ENCODE measurements at places on chromosomes 2 and 18. TPM values are rescaled to one million over a fixed set of nuclear protein-coding genes. Genes with fewer than 3 reads are reported as not detected.

- no peaks in the 10 kb centered on the region for H3K4me1 ChIP-seq
- no peak overlapping the region for H3K27ac ChIP-seq
- H3K27me3 ChIP-seq, result no peaks in the 10 kb centered on the region
- no peak for DNase-seq
These were observed 298.7 kb upstream of the ACVR2A start for GRCh38 chr2:147546109-147546508.

GRCh38 chr2:42266236-42266635 is 94.8 kb downstream of the COX7A2L start:
- H3K4me3 ChIP-seq, result no peak overlapping the region
- no peaks in the 10 kb centered on the region for H3K4me1 ChIP-seq
- H3K27ac ChIP-seq, result no peak overlapping the region
- no peaks in the 10 kb centered on the region for H3K36me3 ChIP-seq

DNA sequence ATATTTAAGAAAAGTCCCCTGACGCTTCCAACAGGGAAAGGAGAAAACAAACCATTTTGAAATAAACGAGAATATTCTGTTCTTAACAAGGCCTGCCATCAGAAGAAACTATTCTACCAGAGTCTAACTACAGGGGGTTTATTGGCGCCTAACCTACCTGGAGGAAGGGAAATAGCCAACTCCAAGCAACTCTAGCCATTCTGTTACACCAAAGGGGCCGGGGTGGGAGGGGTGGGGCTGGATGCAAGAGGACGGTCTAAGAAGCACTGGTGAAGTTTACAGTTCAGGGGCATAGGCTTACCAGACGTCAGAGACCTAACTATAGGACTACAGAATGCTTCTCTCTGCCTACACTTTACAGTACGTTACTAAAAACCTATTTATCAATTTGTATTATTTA is 60.5 kb upstream of the GALNT5 start:
- H3K27me3 ChIP-seq, result no peaks in the 10 kb centered on the region
- no peak for DNase-seq
- no peaks in the 10 kb centered on the region for H3K4me1 ChIP-seq
- H3K36me3 ChIP-seq, result no peaks in the 10 kb centered on the region

GRCh38 chr2:235606004-235606715 is 112.3 kb downstream of the AGAP1 start:
- no peaks in the 10 kb centered on the region for H3K36me3 ChIP-seq
- no peak overlapping the region for H3K27ac ChIP-seq
- H3K27me3 ChIP-seq, result no peaks in the 10 kb centered on the region
- H3K4me1 ChIP-seq, result no peaks in the 10 kb centered on the region
- no peak overlapping the region for H3K4me3 ChIP-seq
- DNase-seq, result no peak

DNA sequence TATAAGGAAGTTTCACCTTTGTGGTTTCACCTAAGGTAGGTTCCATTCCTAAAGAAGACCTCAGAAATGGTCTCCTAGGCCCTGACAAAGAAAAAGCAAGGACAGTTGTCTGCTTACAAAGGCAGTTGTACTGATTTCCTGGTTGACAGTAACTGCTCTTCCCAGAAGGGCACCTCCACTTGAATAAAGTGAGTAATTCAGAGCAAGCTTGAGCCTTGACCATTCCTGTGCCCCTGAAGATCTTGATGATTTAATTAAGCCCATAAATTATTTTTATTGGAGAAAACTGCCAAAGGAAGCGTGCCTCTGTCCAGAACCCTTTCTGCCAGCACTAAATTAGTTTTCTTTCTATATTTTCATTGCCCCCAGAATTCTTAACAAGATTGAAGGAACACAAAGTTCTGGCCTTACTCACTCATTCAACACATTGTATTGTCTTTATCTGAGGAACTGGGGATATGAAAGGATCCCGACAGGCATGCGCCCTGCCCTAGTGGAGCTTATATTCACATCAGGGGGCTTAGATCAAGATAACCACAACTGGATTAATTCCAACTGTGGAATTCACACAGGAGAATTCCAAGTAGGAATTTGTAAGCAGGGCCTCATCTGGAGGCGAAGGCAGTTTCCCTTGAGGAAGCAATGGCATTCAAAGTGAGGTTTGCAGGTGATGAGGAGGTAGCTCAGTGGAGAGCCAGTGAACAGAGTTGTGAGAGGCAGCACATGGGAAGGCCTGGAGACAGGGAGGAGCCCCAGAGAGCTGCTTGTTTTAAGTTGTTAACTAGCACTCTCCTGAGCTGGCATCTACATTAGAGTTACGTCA is 21.2 kb downstream of the PTRHD1 start:
- no peak overlapping the region for H3K27ac ChIP-seq
- no peaks in the 10 kb centered on the region for H3K27me3 ChIP-seq
- H3K4me3 ChIP-seq, result no peak overlapping the region
- DNase-seq, result no peak

DNA sequence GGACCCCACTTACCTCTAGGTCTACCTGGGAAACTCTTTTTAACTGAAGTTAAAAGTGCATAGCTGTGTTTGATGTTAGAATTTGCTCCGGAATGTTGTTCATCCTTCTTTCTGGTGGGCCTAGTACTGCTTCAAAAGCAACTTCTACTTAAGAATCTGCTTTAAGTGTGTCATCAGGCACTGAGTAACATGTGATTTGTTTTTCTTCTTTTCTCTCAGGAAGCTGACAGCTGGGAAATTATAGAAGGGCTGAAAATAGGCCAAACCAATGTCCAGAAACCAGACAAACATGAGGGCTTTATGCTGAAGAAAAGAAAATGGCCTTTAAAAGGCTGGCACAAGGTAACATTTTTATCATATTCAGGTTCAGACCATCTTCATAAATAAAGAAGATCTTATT is 122.9 kb downstream of the PRKRA start:
- no peak overlapping the region for H3K4me3 ChIP-seq
- H3K36me3 ChIP-seq, result no peaks in the 10 kb centered on the region
- H3K27ac ChIP-seq, result no peak overlapping the region
- no peaks in the 10 kb centered on the region for H3K27me3 ChIP-seq

- H3K27ac ChIP-seq, result no peak overlapping the region
- H3K27me3 ChIP-seq, result no peaks in the 10 kb centered on the region
These were observed 39.4 kb downstream of the HOXD1 start for GRCh38 chr2:176227874-176228273.

Gene VWA3B
- total RNA-seq, result 1.0 TPM

GRCh38 chr2:32430804-32431203 is 74.0 kb downstream of the BIRC6 start:
- H3K27me3 ChIP-seq, result no peaks in the 10 kb centered on the region
- H3K27ac ChIP-seq, result no peak overlapping the region
- no peak overlapping the region for H3K4me3 ChIP-seq
- no peaks in the 10 kb centered on the region for H3K36me3 ChIP-seq

DNA sequence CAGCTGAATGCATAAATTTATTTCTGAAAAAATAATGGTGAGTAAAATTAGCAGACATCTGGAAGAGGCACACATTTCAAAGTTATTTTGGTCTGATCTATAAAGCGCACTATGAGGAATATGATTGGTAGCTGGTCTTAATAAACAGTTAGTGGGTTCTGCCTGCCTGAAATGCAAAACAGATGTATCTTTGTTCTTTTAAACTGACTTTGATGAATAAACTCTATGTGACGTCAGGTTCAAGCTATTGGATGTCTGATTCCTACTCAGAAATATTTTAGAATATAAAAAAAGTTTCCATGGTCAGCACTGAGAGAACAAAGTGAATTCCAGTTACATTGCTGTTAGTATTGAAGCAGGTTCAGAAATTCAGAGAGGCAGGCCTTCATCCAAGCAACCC is 136.4 kb downstream of the TPGS2 start:
- no peaks in the 10 kb centered on the region for H3K4me1 ChIP-seq
- DNase-seq, result no peak
- H3K27me3 ChIP-seq, result no peaks in the 10 kb centered on the region
- no peak overlapping the region for H3K4me3 ChIP-seq

DNA sequence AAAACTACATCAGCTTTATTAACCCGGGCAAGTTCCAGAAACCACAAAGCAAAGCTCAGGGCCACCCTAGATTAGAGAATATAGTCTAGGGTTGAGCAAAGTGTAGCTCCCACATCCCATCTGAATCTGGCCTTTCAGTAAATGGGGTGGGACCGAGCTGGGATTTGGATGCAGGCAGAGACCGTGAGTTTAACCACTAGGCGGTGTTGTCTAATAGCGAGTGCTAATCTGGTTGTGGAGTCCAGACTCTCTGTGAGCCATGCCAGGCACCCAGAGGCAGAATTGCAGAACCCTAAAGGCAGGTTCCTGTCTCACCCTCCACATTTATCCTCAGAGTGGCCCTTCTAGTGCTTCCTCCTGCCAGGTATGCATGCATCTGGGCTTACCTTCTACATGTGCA is 435.9 kb downstream of the TSN start:
- DNase-seq, result no peak
- no peak overlapping the region for H3K27ac ChIP-seq
- no peaks in the 10 kb centered on the region for H3K27me3 ChIP-seq
- H3K36me3 ChIP-seq, result no peaks in the 10 kb centered on the region
- H3K4me3 ChIP-seq, result no peak overlapping the region
- H3K4me1 ChIP-seq, result no peaks in the 10 kb centered on the region

- no peaks in the 10 kb centered on the region for H3K4me1 ChIP-seq
- no peak for DNase-seq
- H3K27ac ChIP-seq, result no peak overlapping the region
These were observed 225.8 kb downstream of the NCKAP5 start for GRCh38 chr2:133342286-133343017.

DNA sequence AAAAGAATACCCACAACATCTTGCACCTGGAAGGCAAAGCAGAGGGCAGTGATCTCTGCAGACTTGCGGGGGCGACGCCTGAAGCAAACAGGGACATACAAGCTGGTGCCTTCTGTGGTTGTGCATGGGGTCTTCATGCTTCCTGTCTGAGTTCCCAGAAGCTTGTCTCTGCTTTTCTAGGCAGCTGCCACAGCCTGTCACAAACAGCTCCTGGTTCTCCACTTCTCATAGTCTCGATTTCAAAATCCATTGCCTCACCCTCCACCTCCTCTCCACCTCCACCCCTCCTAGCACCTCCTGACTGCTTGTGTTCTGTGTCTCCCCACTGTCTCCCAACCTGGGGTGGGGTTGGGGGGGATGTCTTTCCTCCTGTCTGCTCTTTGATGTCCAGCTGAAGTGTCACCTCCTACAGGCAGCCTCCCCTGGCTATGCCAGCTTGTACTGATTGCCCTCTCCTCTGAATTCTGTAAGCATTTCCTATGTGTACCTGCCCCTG is 1.7 kb upstream of the PROC start:
- H3K4me1 ChIP-seq, result peaks cover 3% of the 10 kb centered on the region
- no peaks in the 10 kb centered on the region for H3K36me3 ChIP-seq
- DNase-seq, result no peak
- no peak overlapping the region for H3K27ac ChIP-seq
- no peaks in the 10 kb centered on the region for H3K27me3 ChIP-seq

- no peaks in the 10 kb centered on the region for H3K36me3 ChIP-seq
- no peaks in the 10 kb centered on the region for H3K4me1 ChIP-seq
- peak overlapping the region; percentile 45 for H3K27ac ChIP-seq
- H3K27me3 ChIP-seq, result no peaks in the 10 kb centered on the region
- H3K4me3 ChIP-seq, result no peak overlapping the region
These were observed 262.4 kb downstream of the NDUFA10 start for GRCh38 chr2:239762655-239763269.

Gene CRACDL
- total RNA-seq, result 6.0 TPM

- no peak overlapping the region for H3K4me3 ChIP-seq
- peak overlapping the region; percentile 33 for H3K27ac ChIP-seq
- H3K36me3 ChIP-seq, result no peaks in the 10 kb centered on the region
- no peaks in the 10 kb centered on the region for H3K27me3 ChIP-seq
- no peak for DNase-seq
These were observed 164.5 kb downstream of the TDRD15 start for GRCh38 chr2:21288299-21288698.

DNA sequence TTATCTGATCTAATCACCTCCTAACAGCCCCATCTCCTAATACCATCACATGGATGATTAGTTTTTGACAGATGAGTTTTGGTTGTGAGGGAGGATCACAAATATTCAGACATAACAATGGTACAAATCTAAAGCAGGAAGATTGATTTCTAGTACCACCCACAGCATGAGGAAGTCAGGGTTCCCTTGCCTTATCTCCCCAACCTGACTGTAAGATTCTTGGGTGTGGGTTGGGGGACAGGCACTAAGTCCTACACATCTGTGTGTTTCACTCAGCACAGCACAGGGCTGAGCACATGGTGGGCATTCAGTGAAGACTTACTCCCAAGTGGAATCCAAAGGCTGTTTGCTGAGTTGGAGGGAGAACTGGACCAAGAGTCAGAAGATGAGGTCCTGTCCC is 93.8 kb upstream of the CXCR4 start:
- H3K36me3 ChIP-seq, result no peaks in the 10 kb centered on the region
- H3K4me1 ChIP-seq, result no peaks in the 10 kb centered on the region
- DNase-seq, result no peak
- no peak overlapping the region for H3K4me3 ChIP-seq
- peaks cover 1% of the 10 kb centered on the region for H3K27me3 ChIP-seq

Gene CDKL4
- 0.88 TPM for total RNA-seq

DNA sequence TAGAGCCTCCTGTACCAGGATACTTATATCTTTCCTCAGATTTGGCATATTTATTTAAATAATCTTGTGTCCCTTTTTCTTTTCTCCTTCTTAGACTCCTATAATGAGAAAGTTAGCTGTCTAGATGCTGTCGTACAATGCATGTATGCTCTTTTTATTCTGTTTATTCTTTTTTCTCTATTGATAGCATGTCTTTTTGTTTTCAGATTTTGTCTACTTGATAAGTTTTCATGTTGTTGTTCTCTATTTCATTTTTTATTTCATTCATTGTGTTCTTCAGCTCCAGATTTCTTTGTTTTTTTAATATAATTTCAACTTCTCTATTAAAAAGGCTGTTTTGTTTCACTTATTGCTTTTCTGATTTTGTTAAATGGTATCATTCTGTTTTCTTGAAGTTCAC is 674.3 kb upstream of the POU3F3 start:
- H3K4me3 ChIP-seq, result no peak overlapping the region
- H3K36me3 ChIP-seq, result no peaks in the 10 kb centered on the region
- H3K27me3 ChIP-seq, result no peaks in the 10 kb centered on the region
- DNase-seq, result no peak
- H3K4me1 ChIP-seq, result no peaks in the 10 kb centered on the region

DNA sequence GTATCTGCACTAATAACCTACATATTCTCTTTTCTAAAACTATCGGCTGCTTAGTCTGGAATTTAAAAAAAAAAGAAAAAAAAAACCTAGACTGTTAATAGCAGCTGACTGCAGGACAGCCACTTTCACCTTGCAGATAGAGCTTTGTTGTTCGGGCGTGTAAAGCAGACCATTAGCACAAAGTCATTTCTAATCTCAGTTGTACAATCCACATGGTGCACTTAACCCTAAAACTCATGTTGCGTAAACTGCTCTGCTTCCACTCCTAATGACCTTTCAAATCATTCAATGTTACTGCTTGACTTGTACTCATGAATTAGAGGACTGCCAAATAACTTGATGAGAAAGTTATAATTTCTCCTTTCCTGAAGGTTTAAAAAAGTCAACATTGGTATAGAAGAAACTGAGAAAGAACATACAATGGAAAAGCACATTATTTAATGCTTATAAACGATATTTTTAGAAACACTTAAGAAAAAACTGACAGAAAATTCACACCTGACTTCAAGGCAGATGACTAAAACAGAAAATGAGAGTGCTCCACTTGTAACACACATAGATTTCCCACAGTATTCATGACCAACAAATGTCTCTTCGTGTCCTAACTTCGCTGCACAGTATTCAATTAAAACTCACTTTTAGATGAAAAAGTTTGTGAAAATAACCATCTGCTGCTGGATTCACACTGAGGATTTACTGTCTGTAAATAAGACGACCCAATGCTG is 2.6 kb downstream of the CDH2 start:
- H3K27ac ChIP-seq, result no peak overlapping the region
- no peaks in the 10 kb centered on the region for H3K36me3 ChIP-seq
- no peak for DNase-seq
- H3K27me3 ChIP-seq, result no peaks in the 10 kb centered on the region
- H3K4me3 ChIP-seq, result no peak overlapping the region
- H3K4me1 ChIP-seq, result no peaks in the 10 kb centered on the region
